ENCODE measurements at places on chromosomes 3 and 15. TPM values are rescaled to one million over a fixed set of nuclear protein-coding genes. Genes with fewer than 3 reads are reported as not detected.

DNA sequence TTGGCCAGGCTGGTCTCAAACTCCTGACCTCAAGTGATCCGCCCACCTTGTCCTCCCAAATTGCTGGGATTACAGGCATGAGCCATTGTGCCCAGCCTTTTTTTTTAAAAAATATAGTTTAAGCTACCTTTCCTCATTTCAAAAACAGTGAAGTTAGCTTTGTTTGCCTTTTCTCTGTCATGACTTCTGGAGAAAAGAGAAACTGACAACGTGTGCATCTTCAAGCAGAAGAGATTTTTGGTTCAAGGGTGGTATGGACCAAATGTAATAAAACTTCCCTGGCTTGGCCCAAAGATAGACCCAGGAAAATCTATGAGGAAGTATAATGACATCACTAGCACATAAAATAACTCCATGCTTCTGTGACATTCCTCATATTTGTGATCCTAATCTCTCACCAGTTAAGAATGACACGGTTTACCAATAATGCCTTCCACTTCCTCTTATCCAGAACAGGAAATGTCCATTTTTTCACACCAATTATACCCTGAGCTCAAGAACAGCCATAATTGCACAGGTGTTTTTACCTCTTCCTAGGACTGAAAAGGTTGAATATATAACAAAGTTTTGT lies 781.2 kb upstream of the NR2F2 start:
- DNase-seq, result no peak

GRCh38 chr3:192011137-192011536 lies 550.2 kb downstream of the PYDC2 start:
- DNase-seq, result no peak

DNA sequence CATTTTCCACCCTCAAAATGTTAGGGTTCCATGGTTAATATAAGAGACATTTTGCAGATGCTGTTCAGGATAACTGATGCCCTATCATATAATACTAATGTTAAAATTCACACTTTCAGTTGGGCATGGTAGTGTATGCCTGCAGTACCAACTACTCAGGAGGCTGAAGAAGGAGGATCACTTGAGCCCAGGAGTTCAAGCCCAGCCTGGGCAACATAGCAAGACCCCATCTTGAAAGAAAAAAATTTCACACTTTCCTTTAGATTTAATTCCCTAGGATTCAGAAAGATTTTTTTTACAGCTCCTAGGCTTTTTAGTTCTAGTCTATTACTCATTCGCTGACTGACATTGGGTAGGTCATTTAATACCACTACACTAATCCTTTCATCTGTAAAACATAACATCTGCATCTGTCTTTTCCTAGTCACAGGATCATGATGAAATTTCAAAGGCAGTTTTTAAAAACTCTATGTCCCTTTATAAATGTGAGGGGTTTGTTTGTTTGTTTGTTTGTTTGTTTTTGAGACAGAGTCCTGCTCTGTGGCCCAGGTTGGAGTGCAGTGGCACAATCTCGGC lies 103.7 kb downstream of the MYO5A start:
- no peak for DNase-seq

- DNase-seq, result no peak
Observed at GRCh38 chr3:16888356-16888755, 3.6 kb downstream of the PLCL2 start.

DNA sequence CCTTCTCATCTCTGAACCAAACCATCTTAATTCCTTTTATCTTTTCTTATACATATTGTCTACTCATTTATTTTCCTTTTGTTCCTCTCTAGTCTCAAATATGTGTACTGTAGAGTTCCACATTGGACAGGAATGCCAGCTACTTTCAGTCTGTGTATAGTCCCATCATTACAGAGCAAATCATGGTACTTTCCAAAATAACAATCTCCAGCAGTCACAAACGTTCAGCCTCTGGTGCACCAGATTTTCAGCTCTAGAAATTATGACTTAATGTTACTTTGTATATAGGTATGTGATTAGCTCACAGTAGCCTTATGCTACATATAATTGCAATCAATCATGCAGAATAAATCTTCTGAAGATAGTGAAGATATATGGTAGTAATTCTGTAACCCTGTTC lies 32.5 kb upstream of the TM4SF4 start:
- DNase-seq, result no peak

- no peak for DNase-seq
Observed at GRCh38 chr3:4656626-4657328, 163.6 kb downstream of the ITPR1 start.

DNA sequence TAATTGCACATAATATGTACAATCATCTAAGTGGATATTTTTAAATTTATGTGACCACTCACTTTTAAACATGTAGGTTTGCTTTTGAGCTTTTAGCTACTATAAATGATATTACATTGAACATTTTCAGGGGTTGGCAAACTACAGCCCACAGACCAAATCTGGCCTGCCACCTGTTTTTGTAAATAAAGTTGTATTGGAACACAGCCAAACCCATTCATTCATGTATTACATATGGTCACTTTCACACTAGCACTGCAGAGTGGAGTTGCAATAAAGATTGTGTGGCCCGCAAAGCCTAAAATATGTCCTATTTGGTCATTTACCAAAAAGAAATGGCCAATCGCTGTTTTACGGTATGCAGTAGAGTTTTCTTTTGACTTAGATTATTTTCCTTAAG lies 21.2 kb downstream of the CMTM7 start:
- DNase-seq, result no peak

DNA sequence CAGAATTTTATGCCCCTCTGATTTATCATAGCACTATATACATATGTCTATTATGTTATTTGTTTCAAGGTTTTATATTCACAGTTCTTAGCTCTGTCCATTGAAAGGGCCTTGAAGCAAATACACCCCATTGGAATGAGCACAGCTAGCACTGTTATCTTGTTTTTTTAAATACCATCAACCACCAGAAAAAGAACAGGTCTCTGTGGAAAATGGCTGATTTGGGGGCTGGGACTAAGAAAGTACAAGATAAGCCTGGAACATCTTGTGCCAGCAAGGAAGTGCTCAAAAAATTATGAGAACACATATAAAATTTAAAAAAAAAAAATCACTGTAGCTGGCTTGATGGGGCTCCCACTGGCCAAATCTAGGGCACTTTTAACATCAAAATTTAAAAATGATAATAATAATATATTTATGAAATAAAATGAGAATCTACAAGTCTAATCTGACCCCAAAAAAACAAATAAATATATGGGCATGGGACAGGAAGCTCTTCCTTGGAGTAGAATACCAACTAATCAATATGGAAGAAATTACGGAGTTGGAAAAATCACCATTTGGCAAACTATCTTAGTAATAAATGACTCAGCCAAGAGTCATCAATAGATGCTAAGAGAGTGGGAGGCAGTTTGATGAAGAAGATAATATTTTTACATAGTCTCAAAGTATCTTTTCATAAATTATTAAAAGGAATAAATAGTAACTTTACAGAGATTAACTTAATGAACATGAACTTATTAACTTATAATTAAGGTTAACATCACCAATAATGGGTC lies 20.5 kb downstream of the IFT80 start:
- DNase-seq, result no peak

- no peak for DNase-seq
Observed at GRCh38 chr15:64582202-64582601, 121.8 kb downstream of the ZNF609 start.

DNA sequence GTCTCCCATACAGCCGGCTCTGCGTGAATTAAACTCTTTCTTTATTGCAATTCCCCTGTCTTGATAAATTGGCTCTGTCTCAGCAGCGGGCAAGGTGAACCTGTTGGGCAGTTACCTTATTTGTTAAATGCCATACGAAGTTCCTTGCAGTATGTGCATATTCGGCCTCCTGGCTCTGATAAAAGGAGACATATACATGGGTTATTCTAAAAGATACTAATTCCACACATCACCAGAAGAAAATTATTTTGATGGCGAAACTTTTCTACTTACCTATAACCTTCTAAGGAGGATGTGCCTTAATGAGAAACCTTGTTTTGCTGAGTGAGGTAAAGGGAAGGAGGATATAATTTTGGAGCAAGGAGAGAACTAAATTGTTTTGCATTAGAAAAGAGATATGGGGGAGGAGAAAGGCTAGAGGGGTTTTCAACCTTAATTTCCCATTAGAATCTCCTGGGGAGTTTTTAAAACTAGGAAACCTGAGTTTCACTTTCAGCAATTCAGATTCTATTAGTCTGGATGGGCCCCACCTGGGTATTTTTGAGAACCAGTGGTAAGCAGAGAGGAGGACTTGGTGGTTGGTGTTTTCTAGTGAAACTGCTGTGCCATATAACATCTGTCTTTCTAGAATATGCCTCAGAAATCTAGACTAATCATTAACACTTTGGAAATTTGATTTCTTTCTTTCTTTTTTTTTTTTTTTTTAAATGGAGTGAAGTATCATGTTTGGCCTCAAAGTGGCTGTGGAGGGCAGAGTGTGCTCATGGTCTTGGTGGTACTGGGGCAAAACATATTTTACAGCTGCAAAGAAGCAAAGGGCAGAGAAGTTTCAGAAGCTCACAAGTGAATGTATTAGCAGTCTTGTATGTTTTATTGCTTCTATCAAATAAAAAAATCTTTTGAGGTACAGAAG lies 23.0 kb downstream of the NANOGP8 start:
- DNase-seq, result no peak

- no peak for DNase-seq
Observed at GRCh38 chr3:32097768-32098167, 8.7 kb upstream of the GPD1L start.

- DNase-seq, result no peak
Observed at GRCh38 chr15:69539345-69539744, 86.7 kb downstream of the RPLP1 start.

DNA sequence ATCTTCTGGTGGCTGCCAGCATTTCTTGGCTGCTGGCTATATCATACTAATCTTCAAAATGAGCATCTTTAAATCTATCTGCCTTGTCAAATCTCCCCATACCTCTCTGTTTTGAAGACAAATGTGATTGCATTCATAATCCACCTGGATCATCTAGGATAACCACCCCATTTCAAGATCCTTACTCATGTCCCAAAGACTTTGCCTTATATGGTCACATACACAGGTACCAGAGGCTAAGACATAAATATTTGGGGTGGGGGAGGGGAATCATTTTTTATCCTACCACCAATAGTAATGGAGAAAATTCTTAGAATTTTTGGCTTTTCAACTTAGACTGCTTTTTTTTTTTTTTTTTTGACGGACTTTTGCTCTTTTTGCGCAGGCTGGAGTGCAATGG lies 970.8 kb downstream of the PLOD2 start:
- DNase-seq, result no peak

GRCh38 chr15:81337713-81338157 lies 13.8 kb upstream of the STARD5 start:
- DNase-seq, result no peak

DNA sequence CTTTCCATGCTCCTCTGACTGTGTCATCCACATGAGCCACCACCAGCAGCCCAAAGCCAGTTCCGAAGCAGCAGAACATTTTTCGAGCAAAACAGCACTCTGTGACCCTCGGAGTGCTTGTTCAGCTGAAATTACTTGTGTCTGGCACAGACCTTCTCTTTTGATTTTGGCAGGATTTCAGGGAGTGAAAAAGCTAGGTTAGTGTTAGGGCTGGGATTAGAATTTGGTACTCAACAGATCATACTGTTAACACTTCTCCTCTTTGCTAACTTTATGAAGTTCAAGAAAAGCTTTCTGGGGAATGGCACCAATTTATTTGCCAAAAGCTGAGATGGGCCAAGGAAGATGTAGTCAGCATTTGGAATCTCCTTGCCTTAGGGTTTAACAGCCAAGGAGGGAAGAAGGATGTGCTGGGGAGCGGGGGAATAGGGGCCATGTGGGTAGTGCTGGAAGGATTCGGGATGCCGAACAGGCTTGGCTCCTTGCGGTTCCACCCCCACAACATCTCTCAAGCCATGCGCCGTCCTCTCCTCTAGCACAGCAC lies 55.1 kb upstream of the TRA2B start:
- no peak for DNase-seq

DNA sequence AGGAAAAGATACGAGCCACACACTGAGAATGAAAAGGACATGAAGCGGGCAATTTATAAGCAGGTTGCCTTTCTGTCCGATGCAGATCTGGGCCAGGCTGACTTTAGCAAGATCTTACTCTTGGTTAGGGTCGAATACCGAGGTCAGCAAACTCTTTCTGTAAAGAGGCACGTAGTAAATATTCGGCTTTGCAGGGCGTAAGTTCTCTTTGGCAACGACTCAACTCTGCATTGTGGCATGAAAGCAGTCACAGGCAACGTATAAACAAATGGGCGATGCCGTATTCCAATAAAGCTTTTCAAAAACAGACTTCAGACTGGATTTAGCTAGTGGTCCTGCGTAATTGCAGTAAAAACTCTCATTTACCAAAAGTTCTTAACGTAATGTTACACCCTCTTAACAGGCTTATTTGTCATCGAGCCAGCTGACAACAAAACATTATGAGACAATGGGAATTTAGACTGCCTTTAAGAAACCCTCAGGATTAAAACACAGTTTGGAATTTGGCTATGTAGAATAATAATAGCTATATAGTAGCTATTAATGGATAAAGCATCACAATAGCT lies 13.1 kb upstream of the RPL35A start:
- no peak for DNase-seq

DNA sequence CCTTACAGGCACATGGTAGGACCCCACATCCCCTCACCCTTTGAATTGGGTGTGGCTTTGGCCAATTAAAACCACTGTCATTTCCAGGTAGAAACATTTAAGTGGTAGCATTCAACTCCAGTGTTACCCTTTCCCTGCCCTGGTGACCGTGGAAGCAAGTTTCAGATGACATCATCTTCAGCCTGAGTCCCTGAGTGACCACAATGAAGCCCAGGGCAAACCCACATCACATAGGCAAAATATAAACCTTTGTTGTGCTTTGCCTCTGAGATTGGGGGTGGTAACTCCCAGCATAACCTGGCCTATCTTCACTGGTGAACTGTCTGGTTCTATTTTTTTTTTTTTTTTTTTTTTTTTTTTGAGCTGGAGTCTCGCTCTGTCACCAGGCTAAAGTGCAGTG lies 404.0 kb upstream of the WNT5A start:
- no peak for DNase-seq

GRCh38 chr15:67829647-67830504 lies 4.6 kb downstream of the SKOR1 start:
- DNase-seq, result no peak

- DNase-seq, result no peak
Observed at GRCh38 chr3:52532838-52533622, 627 bp downstream of the NT5DC2 start.

GRCh38 chr15:66825139-66825538 lies 123.1 kb downstream of the SMAD6 start:
- DNase-seq, result no peak

- no peak for DNase-seq
Observed at GRCh38 chr3:15754047-15754446, 43.7 kb downstream of the ANKRD28 start.

Gene CISH
- polyA plus RNA-seq, result 30.5 TPM

Gene LYZL4
- not detected for polyA plus RNA-seq

Gene TNFAIP8L3
- polyA plus RNA-seq, result 2.5 TPM

Gene CHAC1
- polyA plus RNA-seq, result 3.2 TPM

Gene PATL2
- 2.2 TPM for polyA plus RNA-seq

Gene C3orf22
- polyA plus RNA-seq, result 0.17 TPM
